Stimulated activated CD8-positive, alpha-beta memory T cell treated with anti-CD3 and anti-CD28 coated beads, Interleukin-7, amount 100 ng/mL, for 1 hour (primary cell): ENCODE measurements at places on chromosomes 1 and 21.

GRCh38 chr1:59732214-59732955 is 82.4 kb upstream of the HOOK1 start:
- no peak for DNase-seq

- no peak for DNase-seq
Observed at GRCh38 chr1:58885998-58886397, 102.2 kb upstream of the JUN start.

GRCh38 chr1:85569737-85570404 is 10.7 kb upstream of the CCN1 start:
- no peak for DNase-seq

GRCh38 chr1:91746728-91747338 is 139.1 kb downstream of the TGFBR3 start:
- DNase-seq = no peak

- no peak for DNase-seq
Observed at GRCh38 chr1:53653200-53653575, 85.8 kb downstream of the GLIS1 start.

DNA sequence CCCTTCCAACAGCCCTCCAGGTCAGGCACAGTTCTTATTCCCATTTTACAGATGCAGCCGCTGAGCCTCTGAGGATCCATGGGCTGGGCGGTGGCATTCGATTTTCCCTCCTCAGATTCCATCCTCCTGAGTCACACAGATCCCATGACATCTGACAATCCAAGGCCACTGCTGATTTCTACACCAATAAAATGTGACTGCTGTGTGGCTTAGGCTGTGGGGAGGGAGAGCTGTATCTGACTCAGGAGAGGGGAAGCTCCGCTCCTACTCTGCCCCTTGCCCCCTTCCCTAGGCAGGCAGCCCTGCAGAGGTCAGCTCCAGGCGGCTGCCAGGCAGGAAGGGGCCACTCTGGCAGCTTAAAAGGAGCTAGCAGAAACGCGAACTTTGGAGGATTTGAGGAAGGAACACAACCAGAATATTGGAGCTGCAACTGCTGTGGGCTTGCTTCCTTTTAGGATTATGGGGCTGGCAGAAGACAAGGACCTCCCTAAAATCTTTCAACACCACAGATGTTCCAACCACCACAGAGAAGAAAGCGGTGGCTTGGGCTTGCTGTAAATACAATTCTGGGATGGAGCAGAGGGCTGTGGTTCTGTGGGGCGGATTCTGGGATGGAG is 50.0 kb downstream of the MRPL37 start:
- DNase-seq = no peak

DNA sequence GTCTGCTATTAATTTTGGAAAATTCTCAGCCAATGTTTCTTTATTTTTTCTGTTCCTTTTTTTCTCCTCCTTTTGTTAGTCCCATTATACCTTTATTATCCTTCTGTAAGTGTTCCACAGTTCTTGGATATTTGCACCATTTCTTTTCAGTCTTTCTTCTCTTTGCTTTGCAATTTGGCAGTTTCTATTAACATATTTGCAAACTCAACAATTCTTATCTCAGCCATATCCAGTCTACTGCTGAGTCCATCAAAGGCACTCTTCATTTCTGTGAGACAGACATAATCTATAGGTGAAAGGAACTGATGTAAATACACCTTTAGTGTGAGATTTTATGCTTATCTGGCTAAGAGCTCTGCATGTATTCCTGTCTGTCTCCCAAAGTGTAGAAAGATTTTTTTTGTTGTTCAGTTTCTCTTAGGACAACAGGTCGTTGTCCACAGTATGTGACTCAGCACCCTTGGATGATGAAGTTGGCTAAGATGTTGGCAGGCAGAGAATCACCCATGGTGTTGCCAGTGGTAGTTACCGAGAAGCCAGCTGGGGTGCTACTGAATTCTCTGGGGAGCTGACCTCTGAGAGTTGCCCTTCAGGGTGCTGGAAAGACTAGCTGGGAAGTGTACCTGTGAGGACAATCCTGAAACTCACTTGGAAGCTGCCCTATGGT is 38.4 kb downstream of the LEPR start:
- DNase-seq = no peak

- no peak for DNase-seq
Observed at GRCh38 chr1:236045771-236046170, 19.1 kb downstream of the NID1 start.

DNA sequence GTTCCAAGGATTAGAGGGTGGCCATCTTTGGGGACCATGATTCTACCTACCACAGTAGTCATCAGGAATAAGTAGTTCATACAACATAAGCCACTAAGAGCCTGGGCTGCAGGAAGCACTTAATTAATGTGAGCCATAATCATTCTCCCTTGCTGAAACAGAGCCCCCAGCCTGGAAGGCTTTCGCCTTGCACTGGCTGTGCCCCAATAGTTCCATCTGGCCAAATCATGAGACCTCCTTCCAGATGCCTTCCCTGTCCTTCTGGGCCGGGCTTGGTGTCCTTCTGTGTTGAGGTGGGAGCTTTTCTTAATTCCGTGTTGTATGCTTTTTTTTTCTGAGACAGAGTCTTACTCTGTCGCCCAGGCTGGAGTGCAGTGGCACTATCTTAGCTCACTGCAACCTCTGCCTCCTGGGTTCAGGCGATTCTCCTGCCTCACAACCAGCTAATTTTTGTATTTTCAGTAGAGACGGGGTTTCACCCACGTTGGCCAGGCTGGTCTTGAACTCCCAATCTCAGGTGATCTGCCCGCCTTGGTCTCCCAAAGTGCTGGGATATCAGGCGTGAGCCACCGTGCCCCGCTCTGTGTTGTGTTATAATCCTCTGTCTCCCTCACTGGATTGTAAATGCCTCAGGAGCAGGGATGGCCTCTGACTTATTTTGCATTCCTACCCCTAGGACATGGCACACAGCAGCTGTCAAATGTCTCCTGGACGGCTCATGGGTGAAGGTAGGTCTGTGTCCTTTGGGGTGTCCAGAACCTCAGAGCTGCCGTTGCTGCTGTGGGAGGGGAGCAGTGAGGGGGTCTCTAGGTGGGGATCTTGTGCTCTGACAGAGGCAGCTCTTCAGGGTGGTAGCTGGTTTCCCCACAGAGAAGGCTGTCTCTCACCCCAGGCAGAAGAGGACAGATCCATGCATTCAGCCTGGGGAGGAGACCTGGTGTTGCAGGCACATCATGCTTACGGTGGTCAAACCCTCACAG is 10.1 kb downstream of the GNG4 start:
- DNase-seq = no peak
